Astrocyte (in vitro differentiated cells and primary cell): ENCODE measurements at places on chromosomes 6 and 20. TPM values are rescaled to one million over a fixed set of nuclear protein-coding genes. Genes with fewer than 3 reads are reported as not detected.
A peak's percentile ranks its signal among the peaks of the same experiment; 100 is the strongest.

DNA sequence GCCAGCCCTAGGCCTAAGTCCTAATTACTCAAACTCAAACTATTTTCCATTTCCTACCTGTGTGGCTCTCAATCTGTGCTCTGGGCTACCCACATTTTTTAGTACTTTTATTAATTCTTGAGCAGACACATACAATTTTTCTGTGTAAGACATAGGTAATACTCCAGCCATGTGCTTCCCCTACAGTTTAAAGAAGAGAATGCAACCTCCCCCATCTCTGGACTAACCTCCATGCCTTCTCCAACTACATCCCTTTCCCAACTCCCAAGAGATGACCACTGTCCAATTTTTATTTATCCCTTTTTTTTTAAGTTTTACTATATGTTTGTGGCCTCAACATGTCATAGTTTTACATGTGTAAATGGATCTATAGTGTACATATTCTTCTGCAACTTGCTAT, 5.8 kb downstream of the HMGN4 start:
- DNase-seq: no peak

RNF182 gene
- total RNA-seq: 5.4 and 8.3 TPM in 2 replicates

DNA sequence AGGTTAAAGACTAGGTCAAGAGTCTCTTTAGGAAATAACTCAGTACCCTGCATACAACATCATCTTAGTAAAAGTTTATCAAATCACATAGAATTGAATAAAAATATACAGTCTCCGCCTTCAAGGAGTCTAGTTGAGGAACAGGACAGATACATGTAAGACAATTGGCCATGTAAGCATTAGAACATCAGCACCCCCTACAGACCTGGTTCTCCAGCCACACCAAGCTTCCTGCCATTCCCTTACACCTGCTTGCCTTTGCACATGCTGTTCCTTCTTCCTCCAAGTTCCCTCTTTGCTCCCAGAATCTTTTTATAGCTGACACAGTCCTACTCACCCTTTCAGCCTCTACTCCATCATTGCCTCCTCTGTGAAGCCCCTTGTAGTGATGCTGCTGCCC, 187.8 kb upstream of the LRFN2 start:
- no peak for DNase-seq

DNA sequence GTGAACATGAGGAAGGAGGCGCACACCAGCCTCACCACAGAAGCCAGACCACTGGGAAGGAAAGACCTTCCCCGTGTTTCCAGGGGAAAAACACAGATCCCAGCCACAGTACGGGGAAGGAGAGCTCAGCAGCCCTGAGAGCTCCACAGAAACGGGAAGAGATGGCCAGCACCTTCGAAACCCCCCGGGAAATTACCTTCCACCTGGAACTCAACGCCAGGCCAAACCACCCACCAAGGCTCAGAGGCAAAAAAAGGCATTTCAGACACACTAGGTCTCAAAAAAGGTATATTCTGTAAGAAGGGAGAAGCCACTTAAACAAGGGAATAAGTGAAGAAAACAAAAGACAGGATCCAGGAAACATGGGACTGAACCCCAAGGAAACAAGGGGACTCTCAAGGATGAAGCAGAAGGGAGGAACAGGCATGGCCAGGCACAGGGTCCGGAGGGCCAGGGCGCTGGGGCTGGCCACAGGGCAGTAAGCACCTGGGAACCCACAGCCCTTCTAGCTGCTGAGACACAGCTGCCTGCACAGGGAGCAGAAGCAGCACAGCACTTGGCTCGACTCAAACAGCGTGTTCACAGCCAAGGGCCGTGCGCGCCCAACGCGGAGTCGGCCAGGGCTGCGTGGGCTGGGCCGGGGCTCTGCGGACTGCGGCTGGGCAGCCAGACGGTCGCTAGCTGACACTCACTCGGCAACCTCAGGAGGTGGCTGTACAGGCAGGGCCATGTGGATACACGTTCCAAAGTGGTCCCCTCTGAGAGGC, 44.6 kb downstream of the TAF4 start:
- DNase-seq: peak; percentile 38

DNA sequence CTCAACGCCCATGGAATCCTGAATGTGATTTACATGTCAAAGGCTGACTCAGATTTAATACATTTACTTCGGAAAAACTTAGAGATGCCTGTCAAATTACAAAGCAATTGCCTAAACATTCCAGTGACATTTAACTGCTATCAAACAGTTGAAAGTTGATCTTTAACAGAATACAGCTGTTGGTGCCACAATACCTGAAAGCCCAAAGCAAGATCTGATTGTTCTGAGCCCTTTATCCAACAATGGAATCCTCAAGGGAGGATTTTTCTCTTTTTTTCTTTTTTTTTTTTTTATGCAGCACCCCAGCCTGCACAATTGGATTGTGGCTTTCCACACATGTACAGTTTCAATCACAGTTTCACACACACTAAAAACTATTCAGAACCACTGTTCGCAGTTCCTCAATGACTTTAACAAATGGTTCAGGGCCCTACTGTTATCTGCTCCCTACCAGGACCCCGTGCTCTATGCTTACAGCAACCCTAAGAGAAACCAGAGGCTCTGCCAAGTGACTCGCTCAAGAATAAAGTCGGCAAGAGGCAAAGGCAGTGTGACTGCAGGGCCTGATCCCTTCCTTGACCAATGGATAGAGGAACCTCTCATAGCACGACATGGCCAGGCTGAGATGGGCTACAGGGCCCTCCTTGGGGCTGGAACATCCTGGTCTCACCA, 33.3 kb downstream of the EPB41L2 start:
- peak; percentile 50 for DNase-seq

GRCh38 chr20:44572551-44573500, 9.6 kb upstream of the PKIG start:
- peak; percentile 94 for DNase-seq

- no peak for DNase-seq
These were observed 90.0 kb downstream of the CD2AP start for GRCh38 chr6:47567586-47567985.

DNA sequence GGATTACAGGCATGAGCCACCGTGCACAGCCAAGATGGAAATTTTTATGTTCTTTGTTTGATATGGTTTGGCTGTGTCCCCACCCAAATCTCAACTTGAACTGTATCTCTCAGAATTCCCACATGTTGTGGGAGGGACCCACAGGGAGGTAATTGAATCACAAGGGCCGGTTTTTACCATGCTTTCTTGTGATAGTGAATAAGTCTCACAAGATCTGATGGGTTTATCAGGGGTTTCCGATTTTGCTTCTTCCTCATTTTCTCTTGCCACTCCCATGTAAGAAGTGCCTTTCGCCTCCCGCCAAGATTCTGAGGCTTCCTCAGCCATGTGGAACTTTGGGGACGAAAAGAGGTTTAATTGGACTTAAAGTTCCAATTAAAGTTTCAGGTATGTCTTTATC, 14.6 kb downstream of the EEF1A1 start:
- no peak for DNase-seq

- no peak for DNase-seq
These were observed 123.1 kb downstream of the PLEKHG1 start for GRCh38 chr6:150722614-150723344.

- no peak for DNase-seq
These were observed 107.7 kb downstream of the AGPAT4 start for GRCh38 chr6:161166176-161166575.

DNA sequence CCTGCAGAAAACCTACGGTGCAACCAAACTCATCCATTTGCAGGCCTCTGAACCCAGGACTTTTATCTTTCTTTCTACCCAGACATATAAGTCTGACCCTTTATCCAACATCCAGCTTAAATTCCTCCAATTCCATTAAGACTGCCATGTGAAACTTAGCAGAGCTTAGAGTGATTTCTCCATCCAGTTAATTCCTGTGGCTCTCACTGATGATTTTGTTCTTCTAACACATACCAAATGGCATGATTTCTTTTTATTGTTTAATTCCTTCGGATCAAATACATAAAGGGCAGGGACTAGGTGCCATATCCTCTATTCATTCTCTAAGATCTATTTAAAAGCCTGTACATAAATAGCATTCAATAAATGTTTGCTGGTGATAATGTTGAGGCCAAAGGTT, 92.9 kb downstream of the TASP1 start:
- DNase-seq: peak; percentile 15

- DNase-seq: no peak
These were observed 7.9 kb downstream of the GNL1 start for GRCh38 chr6:30548375-30548774.

HLA-DPA1 gene
- 0.50 and 1.7 TPM in 2 replicates for total RNA-seq

ADIG gene
- not detected in 2 replicates for total RNA-seq

ABHD16B gene
- total RNA-seq: not detected in 2 replicates

SLC22A16 gene
- total RNA-seq: not detected in 2 replicates

DNA sequence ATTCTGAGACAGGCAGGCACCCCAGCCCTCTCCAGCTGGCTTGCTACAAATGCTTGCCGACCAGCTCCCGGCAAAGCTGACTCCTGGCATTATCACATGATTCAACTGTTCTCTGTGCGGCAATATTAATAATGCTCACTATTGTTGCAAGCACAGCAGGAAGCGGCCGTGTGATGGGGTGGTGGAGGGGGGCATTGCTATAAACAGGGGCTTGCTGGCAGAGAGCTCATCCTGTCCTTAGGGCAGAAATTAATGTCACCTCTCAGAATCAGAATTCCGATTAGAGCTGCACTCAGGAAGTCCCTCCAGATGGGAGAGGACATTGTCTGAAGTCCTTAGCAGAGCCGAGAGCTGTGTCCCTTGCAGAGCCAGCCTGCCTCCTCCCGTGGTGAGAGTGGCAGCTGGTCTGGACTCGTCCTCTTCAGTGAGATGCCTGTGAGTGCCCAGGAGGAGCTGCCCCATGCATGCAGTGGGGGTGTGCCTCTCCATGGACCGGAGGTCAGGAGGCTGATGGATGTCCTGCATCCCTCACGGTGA, 162.5 kb downstream of the CDH4 start:
- no peak for DNase-seq

- no peak for DNase-seq
These were observed 56.7 kb downstream of the TRIM38 start for GRCh38 chr6:26019261-26019830.

SLC22A3 gene
- 0.57 and 0.89 TPM in 2 replicates for total RNA-seq

DNA sequence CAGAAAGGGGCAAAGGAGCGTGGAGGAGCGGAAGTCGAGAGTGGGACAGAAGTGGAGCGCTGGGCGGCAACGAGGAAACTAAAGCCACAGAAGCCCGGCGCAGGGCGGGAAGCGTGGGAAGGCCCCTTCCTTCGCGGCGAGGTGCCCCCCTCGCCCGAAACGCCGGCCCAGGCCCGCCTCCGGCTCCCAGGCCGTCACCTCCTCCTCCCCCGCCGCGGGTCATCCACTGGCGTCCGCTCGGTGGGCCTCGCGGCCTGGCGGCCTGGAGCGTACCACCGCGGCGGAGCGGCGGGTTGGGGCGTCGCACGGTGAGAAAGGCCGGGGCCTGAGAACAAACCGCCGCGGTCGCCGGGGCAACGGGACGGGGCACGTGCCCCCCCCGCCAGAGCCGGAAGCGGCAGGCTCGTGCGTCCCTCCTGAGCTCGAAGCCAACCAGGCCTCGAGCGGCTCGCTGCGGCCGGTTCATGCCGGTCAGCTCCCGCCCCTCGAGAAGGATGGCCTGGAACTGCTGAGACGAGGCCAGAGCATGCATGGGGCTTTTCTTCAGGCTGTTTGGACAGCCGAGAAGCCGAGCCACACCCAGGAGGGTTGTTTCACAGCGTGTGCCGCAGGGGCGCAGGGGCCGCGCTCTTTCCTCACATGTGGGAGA, at the start of gene TCP11:
Gene TCP11 (minus strand): TSS at position 333 of the 649 bp plus-strand sequence. CDS start 469 bp downstream, outside the sequence.
- no peak for DNase-seq

DNA sequence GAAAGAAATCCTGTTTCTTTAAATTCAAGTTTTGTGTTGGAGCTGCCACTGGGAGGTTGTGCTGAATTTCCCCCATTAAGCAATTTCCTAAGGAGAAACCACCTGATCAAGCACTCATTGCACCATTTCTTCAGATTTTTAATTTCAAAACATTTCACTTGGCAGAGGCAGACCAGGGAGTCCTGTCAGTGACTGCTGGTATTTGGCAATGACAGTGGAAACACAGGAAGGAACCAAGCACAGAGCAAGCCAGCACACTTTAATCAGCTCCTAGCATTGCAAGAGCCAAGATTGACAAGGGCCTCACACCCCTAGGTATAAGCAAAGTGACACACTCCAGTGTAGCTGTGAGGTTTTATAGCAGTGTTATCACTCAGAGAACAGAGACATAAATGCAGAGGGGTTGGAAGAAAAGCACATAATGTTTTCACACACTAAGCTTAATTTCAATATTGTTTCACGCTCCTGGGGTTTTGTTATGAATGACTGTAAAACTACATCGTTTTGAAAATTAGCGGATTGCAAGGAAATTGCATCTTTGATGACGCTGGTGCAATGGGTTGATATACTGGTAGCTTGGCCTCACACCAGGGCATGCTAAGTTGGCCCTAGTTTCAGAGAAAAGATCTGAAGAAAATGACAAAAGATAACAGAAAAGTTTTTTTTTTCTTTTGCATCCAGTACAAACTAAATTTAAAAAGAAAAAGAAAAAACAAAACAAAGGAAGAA, 768.4 kb downstream of the TFAP2A start:
- peak; percentile 56 for DNase-seq

- DNase-seq: no peak
These were observed 115.4 kb downstream of the PFDN4 start for GRCh38 chr20:54323227-54323734.

- DNase-seq: no peak
These were observed 89.0 kb downstream of the ADGRB3 start for GRCh38 chr6:68724060-68724459.

GRCh38 chr20:15708984-15709598, 864.2 kb downstream of the KIF16B start:
- DNase-seq: no peak

MYB gene
- total RNA-seq: 0.12 TPM in 1 of 2 replicates, not detected in the other

DNA sequence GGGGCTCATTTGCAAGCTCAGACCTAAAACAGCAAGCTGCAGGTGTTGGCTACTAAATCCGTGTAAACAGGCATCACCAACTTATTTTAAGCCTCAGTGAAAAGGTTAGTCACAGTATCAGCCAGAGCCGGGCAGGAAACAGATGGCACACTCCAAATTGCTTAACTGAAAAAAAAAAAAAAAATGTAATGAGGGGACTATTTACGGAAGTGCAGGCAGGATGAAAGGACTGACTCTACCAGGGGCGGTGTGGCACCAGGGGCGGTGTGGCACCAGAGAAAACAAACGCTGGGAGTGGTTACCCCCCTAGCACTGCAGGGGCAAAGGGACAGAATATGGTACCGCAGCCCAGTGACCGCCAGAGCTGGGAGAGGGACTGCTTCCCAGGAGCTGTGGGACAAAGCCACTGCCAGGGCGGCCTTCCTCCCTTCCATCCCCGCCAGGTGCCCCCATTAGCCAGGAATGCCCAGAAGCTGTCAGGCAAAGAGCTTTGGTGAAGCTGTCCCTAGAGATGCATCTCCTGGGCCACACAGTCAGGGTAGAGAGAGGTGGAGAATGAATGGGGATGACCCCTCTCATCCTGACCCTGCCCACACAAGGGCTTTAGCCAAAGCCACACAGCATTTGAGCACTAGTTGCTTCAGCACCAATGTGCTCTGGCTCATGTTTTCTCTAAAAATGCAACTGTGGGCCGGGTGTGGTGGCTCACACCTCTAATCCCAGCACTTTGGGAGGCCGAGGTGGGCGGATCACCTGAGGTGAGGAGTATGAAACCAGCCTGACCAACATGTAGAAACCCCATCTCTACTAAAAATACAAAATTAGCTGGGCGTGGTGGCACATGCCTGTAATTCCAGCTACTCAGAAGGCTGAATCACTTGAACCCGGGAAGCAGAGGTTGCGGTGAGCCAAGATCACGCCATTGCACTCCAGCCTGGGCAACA, 39.6 kb upstream of the GFOD1 start:
- peak; percentile 6 for DNase-seq

CD109 gene
- total RNA-seq: 18.3 and 22.9 TPM in 2 replicates
